ENCODE measurements at places on chromosomes 11 and 22.

DNA sequence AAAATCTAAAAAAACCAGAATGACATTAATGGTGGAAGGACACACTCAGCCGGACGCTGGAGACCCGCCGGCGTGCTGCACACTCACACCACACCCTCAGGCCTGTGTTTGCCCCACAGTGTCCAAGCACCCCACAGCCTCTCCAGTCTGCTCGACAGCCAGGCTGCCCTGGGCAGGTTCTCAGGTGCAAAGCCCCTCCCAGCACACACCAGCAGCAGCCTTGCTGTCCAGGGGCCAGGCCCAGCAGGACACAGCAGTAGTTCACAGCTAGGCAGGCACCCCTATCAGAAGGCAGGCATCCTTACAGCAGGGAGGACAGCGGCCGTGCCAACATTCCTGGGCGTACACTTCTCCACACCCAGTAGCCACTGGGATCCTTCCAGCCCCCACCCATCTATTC lies 1.7 kb upstream of the SLC25A1 start:
- DNase-seq = no peak

- peak; percentile 96 for DNase-seq
Measured at GRCh38 chr11:28529046-28529445, 420.9 kb downstream of the METTL15 start.

- no peak for DNase-seq
Measured at GRCh38 chr11:22733475-22734248, 67.3 kb downstream of the GAS2 start.

- no peak for DNase-seq
Measured at GRCh38 chr11:69860796-69861445, 41.7 kb upstream of the FGF3 start.

- no peak for DNase-seq
Measured at GRCh38 chr11:2576549-2576948, 123.2 kb downstream of the KCNQ1OT1 start.

GRCh38 chr22:29933619-29934018 lies 50.6 kb downstream of the MTMR3 start:
- no peak for DNase-seq

DNA sequence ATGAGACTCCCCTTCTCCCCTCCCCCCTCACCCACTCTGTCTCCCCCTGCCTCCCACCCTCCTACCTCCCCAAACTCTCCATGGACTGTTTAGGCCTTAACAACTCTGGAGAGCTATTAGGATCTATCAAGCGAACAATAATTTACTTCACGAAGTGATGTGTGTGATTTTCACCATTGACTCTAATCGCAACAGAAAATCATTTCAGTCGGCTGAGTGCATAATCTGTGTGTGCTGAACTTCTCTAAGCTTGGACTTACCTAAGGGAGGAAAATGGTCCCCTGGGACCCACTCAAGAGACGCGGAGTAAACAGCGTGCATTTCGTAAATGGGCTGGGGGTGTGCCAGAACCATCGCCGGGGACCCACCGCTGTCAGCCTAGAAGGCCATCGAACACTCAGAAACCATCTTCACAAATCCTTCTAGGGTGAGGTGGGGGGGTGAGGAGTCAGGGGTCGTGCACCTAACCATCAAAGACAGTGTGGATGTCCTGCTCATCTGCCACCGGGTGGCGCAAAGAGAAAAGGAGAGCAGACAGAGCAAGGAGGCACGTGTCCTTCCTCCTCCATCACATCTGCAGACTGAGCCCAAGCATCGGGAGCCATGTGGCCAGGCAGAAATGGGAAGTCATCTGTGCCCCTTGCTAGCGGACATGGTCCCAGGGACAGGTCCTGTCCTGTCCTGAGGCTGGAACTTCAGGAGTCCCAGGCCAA lies 62.1 kb upstream of the NUP50 start:
- DNase-seq = peak; percentile 72

DNA sequence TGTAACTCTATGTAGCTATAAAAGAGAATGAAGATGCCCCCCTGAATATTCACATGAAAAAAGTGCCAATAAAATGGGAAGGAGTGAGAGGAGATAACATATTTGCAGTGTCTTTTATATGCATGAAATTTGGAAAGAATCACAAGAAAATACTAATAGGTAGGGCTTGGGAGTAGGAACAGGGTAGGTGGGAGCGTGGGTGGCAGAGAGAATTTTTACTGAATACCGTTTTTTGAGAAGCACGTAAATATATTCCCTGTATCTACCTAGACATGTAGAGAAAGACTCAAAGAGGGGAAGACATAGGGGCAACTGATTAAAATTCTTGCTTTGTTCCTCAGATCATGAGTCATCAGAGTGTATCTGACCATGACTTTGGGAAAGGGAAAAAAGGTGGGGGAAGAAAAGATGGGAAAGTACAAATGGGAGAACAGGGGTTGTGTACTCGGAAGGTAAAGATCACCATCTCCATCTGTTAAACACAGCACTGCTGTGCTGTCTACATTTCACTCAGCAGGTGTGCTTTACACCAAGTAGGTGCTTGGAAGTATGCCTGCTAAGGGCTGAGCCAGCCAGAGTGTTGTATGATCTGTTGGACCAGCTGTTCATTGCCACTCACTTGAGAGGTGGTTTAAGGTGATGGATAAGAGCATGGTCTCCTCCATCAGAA lies 16.0 kb downstream of the PRR5L start:
- DNase-seq = peak; percentile 27

DNA sequence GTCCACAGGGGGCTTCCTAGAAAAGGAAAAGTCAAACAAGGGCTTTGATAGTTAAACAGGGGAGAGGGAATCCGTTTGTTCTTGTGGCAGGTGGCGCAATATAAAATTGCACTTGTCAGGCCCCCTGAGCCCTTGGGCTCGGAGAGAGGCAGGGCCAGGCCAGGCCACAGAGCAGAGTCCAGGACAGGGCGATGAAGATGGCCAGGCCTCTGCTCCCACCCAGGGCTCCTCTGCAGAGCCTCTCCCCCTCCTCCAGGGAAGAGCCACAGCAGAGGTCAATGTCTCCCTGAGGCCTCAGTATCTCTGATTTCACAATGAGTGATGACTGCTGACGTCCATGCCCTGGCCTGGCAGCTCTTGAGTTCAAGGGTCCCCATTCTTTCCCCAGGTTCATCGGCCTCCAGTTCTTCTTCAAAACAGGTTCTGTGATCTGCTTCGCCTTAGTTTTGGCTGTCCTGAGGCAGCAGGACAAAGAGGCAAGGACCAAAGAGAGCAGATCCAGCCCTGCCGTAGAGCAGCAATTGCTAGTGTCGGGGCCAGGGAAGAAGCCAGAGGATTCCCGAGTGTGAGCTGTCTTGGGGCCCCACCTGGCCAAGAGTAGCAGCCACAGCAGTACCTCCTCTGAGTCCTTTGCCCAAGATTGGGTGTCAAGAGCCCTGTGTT lies 36.4 kb upstream of the TPBGL start:
- no peak for DNase-seq

DNA sequence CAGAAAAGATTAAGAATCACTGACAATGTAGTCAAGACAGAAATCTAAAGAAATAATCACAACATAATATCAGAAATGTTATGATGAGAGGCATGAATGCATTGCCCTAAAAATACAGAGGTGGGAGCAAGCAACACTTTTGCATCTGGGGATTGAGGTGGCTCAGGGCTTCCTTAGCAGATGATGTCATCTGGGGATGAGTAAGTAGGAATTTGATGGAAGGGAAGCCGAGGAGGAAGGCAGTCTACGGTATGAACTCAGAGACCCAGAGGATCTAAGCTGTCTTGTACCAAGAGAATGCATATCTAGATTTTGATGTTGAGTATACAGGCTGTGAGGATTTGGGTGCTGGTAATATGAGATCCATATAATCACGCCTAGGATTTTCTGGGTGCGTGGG lies 193.0 kb upstream of the SNX19 start:
- DNase-seq = peak; percentile 4

GRCh38 chr11:26014456-26015115 lies 317.3 kb upstream of the ANO3 start:
- DNase-seq = no peak

DNA sequence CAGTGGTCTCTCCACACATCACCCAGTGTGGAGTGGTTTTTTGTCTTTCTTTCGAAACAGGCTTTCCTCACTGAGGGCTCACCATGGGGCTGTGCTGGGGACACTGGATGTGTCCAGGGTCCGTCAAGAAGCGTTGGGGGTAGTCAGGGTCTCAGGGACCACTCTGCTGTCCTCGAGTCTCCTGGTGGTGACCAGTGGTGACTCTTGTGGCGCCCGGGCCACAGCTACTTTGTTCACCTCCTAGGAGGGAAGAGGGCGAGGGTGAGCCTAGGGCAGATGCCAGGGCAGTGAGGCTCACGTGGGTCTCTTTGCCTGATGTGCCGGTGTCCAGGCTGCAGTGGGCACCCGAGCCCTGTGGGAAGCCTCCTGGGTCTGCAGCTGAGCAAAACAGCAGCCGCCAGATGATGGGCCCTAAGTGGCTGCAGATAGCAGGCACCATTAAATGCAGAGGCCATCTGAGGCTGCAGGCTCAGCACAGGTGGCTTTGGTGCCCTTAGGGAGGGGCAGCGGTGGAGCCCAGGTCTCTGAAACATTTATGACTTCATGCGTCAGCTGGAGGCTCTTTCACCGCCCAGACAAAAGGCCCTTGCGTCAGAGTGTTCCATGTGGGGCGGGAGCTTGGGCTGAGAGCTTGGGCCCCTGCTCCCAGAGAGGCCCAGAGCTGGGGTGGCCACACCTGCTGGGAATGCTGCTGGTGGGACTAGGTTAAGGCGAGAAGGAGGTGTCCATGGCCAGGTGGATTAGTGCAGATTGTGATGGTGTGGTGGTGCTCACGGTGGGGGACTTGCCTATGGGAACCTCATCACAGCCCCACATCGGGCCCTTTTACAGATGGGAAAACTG lies 29.5 kb downstream of the KCNQ1 start:
- DNase-seq = no peak

GRCh38 chr11:86798988-86799387 lies 1.4 kb upstream of the PRSS23 start:
- peak; percentile 97 for DNase-seq

GRCh38 chr22:42937164-42937843 lies 77.6 kb downstream of the PACSIN2 start:
- peak; percentile 94 for DNase-seq

DNA sequence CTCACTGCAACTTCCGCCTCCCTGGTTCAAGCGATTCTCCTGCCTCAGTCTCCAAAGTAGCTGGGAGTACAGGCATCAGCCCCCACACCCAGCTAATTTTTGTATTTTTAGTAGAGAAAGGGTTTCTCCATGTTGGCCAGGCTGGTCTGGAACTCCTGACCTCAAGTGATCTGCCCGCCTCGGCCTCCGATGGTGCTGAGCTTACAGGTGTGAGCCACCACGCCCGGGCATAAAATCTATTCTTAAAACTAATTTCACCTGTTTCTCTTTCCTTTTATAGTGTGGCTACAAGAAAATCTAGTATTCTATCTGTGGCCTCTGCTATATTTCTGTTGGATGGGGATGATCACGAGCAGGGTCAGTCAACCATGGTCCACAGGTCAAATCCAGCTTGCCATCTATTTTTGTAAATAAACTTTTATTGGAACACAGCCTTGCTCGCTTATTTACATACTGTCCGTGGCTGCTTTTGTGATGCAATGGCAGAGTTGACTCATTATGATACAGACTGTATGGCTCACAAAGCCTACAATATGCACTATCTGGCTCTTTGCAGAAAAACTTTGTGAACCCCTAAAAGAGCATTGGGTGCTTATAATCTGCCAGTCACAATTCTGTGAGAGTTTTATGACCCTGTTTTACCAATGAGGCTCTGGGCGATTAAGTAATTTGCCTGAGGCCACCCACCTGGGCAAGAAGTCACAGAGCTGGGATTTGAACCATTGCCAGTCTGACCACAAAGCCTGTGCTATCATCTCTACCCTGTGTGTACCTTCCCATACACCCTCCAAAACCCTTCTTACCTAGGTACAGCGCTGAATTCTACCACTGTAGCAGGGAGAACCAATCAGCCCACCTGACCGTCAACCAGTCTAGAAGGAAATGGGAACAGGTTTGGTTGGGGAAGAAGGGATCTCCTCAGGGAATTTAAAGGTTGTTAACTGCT lies 28.3 kb downstream of the SLC1A2 start:
- DNase-seq = peak; percentile 93

- DNase-seq = peak; percentile 48
Measured at GRCh38 chr11:43360361-43361032, 1.8 kb downstream of the TTC17 start.

DNA sequence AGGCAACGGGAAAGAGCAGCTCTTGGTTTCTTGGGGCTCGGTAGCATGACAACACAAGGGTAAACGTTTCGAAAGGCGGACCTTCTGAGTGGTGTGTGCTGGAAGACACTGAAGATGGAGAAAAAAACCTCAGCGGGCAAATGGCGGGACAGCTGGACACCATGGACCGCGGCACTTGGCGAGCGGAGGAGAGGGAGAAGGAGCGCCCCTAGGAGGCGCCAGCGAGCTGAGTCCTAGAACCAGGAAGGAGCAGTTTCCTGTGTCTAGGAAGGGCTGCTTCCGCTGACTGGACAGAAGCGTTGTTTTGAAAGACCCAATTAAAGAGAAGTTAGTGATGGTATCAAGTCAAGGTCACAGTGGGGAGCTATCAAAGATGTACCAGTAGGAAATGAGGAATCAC lies 44.0 kb upstream of the OPCML start:
- no peak for DNase-seq

DNA sequence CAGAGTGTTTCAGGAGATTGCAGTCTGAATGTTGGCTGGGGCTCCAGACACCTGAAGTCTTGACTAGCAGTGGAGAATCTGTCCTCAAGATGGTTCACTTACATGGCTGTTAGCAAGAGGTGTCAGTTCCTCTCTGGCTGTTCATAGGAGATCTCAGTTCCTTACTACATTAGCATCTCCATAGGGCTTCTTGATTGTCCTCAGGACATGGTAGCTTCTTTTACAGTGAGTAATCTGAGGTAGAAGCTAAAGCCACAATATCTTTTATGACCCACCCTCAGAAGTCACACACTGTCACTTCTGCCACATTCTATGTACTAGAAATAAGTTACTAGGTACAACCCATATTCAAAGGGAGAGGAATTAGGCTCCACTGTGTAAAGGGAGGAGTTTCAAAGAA lies 10.5 kb upstream of the PATL1 start:
- no peak for DNase-seq

DNA sequence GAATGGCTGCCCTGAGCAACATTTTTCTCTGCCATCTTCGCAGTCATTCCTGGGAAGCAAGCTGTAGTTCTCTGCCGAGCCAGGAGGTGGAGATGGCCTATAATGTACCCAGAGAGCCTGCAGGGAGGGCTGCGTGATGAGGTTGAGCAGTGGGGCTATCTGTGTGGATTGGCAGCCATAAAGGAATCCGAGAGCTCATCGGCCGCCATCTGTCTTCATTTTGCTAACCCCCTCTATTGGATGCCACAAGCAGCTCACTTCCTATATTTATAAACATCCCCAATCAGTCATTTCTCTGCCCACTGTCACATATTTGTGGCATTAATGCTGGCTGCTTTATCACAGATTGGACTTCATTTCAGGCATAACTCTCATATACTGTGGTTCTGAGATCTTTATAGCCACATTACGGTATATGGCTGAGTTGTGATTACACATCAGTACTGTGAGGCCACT lies 209.5 kb downstream of the NTM start:
- DNase-seq = peak; percentile 8

- no peak for DNase-seq
Measured at GRCh38 chr11:19050281-19050680, 10.2 kb downstream of the MRGPRX2 start.

DNA sequence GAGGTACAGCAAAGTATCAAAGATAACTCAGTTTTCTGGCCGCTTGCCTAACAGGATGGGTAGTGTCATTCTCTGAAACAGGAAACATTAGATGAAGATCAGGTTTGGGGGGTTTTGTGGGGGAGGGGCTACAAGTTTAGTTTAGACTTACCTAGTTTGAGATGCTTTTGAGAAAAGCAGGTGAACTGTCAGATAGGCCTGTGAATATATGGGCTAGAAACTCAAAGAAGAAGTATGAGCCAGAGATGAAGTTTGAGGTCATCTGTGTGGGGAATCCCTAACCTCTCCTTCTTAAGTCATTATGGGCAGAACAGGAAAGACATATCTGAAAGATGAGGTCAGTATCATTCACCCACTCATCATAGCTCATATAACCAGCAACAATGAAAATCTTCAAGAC lies 11.9 kb downstream of the HOATZ start:
- DNase-seq = peak; percentile 93
